ENCODE measurements at places on chromosomes 12 and 14. TPM values are rescaled to one million over a fixed set of nuclear protein-coding genes. Genes with fewer than 3 reads are reported as not detected.

The C12orf50 gene
- 0.27 TPM for polyA plus RNA-seq

The PLCZ1 gene
- polyA plus RNA-seq = not detected

The B4GALNT3 gene
- polyA plus RNA-seq = 38.5 TPM

The RASSF8 gene
- 6.5 TPM for polyA plus RNA-seq

The A2M gene
- 164 TPM for polyA plus RNA-seq

The SERPINA3 gene
- 27.6 TPM for polyA plus RNA-seq

The FZD10 gene
- polyA plus RNA-seq = 0.27 TPM

The LETMD1 gene
- 59.0 TPM for polyA plus RNA-seq
